ENCODE measurements at places on chromosomes 2 and 18.

DNA sequence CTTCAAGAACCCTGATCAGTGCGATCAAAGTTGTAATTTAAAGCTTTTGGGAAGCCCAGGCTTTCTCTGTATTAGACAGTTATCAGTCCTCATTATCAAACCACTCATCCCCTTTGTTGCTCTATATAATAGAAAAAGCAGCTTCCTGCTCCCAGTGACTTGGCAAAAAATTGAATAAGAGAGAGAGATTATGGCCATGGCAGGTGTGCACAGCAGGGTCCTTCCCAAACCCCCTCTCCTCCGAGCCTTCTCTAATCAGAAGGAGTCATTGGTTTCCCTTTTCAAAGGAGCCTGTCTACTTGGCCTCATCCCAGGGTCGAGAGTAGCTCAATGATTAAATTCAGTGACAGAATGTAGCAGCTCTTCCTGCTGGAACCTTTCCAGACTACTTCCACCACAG is 81.5 kb downstream of the SEMA4F start:
- DNase-seq = no peak

DNA sequence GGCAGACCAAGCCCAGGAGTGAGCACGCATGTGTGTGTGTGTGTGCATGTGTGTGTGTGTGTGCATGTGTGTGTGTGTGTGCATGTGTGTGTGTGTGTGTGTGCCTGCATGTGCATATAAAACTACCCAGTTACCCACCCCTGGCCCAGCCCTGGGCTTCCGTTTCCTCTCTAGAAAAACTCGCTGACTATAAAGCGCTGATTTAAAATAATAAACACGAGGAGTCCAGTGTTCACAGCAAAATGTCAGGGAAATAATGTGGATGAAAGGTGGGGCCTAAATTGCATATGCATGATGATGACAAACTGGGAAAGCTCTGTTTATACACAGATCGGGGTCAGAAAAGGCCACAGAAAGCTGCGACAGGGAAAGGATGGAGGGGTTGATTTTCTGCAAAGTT is 7.5 kb downstream of the ADCY3 start:
- DNase-seq = no peak

GRCh38 chr18:25795213-25795612 is 295.2 kb downstream of the SS18 start:
- DNase-seq = no peak

DNA sequence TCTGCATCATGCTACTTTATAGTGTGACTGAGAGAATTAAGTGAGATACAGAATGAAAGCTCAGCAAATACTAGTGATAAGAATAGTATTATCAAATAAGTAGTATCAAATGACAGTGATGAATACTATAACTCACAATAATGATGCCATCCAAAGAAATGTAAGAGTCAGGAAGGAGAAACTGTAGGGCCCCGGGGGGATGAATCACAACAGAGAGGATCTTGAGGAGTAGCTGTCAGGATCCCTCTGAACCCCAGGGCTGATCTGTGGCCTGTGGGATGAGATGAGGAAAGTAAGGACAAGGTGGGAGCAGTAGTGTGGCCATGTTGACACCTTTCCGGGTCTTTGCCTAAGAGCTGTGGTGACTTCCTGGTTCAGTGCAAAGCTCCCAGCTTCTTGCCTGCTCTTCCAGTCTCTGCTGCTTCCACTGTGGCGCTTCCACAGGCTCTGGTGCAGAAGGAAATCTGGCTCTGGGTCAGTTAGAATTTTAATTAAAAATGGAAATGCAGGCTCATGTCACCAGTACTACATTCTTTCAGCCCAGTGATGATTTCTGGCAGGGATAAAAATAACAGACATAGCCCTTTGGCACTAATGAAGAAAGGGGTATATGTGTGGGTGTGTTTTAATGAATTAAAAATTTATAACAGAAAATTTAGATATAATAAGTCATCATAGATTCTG is 166.9 kb downstream of the MYO3B start:
- no peak for DNase-seq

- no peak for DNase-seq
Observed at GRCh38 chr2:241865957-241866789, 3.4 kb upstream of the RTP5 start.

Data from stimulated activated CD4-positive, alpha-beta T cell treated with anti-CD3 and anti-CD28 coated beads, Interleukin-12 subunit alpha, Interleukin-12 subunit beta, amount 100 ng/mL, for 48 hours (primary cell).